Kidney (tissue), 22 donors: ENCODE measurements at places on chromosomes 4 and X. TPM values are rescaled to one million over a fixed set of nuclear protein-coding genes. Genes with fewer than 3 reads are reported as not detected.
A peak's percentile ranks its signal among the peaks of the same experiment; 100 is the strongest.

Gene NEIL3
- 0.35 TPM for total RNA-seq

Gene CT45A8
- total RNA-seq, result not detected

GRCh38 chr4:184313702-184314659 lies 96.3 kb upstream of the ENPP6 start:
- H3K4me1 ChIP-seq, result peaks cover 3% of the 10 kb centered on the region
- H3K27me3 ChIP-seq, result no peaks in the 10 kb centered on the region
- no peaks in the 10 kb centered on the region for H3K36me3 ChIP-seq
- H3K4me3 ChIP-seq, result no peak overlapping the region
- no peak for DNase-seq

DNA sequence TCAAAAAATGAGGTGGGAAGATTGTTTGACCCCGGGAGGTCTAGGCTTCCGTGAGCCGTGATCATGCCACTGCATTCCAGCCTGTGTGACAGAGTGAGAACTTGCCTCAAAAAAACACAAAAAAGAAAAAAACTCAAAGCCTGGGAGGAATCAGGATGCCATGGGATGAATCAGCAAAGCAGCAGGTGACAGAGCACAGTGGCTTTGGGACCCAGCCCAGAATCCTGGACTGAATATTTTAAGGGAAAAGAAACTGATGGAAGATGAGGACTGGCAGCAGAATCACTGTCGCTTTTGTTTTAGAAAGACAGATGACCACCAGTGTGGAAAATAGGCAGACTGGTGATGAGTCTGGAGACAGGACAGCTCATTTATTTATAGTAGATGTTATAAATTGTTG lies 16.6 kb downstream of the S100G start:
- no peak overlapping the region for H3K4me3 ChIP-seq
- H3K27ac ChIP-seq, result no peak overlapping the region
- no peaks in the 10 kb centered on the region for H3K36me3 ChIP-seq
- H3K4me1 ChIP-seq, result no peaks in the 10 kb centered on the region

GRCh38 chr4:117560329-117560728 lies 474.0 kb upstream of the NDST3 start:
- H3K4me1 ChIP-seq, result no peaks in the 10 kb centered on the region
- no peaks in the 10 kb centered on the region for H3K27me3 ChIP-seq
- H3K4me3 ChIP-seq, result no peak overlapping the region
- H3K27ac ChIP-seq, result no peak overlapping the region

DNA sequence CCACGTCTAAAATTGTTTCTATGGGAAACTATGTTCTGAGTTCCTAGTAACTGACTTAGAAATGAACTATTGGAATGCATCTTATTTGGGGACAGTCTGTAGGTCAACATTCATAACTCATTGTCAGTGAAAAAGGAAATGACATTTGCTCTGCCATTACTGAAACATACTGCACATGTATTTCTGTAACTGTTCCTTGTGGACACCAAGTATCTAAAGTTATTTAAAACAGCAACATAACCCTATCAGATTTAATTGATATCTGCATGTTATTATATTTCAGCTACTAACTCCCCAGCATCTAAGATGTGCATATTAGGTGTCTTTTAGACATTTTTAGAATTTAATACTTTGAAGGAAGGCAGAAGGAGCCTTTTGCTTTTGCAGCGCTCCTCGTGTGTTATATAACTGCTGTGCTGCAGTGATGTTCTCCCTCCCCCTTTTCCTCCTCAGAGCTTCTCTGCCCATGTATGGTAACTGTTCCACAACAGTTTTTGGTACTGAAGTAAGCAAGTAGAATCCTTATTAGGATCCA lies 37.2 kb upstream of the TMEM131L start:
- no peak overlapping the region for H3K4me3 ChIP-seq
- peak; percentile 85 for DNase-seq
- no peaks in the 10 kb centered on the region for H3K36me3 ChIP-seq

- no peaks in the 10 kb centered on the region for H3K27me3 ChIP-seq
- peak; percentile 29 for DNase-seq
- peak overlapping the region; percentile 20 for H3K4me3 ChIP-seq
- H3K27ac ChIP-seq, result no peak overlapping the region
These were observed 180.2 kb downstream of the PALLD start for GRCh38 chr4:168677063-168677462.

DNA sequence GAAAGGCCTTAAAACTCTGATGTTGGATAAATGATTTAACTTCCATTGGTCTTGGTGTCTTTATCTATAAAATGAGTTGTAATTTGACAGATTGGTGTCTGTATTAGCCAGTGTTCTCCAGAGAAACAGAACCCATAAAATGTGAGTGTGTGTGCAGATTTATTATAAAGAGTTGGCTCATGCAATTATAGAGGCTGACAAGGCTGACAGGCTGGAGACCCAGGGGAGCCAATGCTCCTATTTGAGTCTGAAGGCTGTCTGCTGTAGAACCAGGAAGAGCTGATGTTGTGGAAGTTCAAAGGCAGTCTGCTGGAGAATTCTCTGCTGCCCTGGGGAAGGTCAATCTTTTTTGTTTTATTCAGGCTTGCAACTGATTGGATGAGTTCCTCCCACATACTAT lies 131.7 kb downstream of the SLC4A4 start:
- H3K36me3 ChIP-seq, result no peaks in the 10 kb centered on the region
- no peaks in the 10 kb centered on the region for H3K27me3 ChIP-seq
- H3K27ac ChIP-seq, result no peak overlapping the region
- H3K4me3 ChIP-seq, result no peak overlapping the region
- no peaks in the 10 kb centered on the region for H3K4me1 ChIP-seq
- DNase-seq, result no peak

DNA sequence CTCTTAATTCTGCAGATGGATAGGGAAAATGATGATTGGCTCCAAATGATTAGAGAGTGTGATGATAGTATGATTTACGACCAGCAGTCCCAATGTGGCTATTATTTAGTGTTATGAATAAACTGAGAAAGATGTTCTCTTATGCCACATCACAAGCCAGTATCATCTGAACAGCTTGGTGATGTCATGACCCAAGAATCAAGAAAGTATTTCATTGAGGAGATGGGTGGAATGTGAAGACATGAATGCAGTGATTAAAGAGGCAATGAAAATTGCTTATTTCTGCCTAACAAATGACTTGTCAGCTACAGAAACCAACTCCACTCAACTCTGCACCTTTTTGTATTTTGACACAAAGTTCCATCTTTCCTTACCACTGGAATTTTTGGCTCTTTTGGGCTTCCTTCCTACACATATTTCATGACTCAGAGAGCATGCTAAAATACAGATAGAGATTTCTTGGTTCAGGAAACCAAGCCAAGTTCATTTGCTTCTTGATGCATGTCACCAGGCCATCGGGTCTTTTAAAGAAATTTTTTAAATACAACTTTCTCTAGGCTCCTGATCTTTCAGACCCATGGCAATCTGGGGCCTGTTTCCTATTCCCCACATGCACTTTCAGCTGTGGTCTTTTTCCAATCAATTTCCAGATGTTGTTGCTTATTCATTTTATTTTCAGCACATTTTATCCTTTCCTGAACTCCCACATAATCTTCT lies 174.2 kb downstream of the HHIP start:
- no peaks in the 10 kb centered on the region for H3K27me3 ChIP-seq
- H3K4me1 ChIP-seq, result no peaks in the 10 kb centered on the region
- no peak overlapping the region for H3K4me3 ChIP-seq
- no peak overlapping the region for H3K27ac ChIP-seq

- H3K4me3 ChIP-seq, result no peak overlapping the region
- no peak overlapping the region for H3K27ac ChIP-seq
- no peaks in the 10 kb centered on the region for H3K4me1 ChIP-seq
- DNase-seq, result no peak
- no peaks in the 10 kb centered on the region for H3K36me3 ChIP-seq
- no peaks in the 10 kb centered on the region for H3K27me3 ChIP-seq
These were observed 135.6 kb upstream of the CXXC4 start for GRCh38 chr4:104630272-104630671.

- peak overlapping the region; percentile 75 for H3K4me3 ChIP-seq
- peak; percentile 25 for DNase-seq
- H3K27ac ChIP-seq, result peak overlapping the region; percentile 73
- H3K27me3 ChIP-seq, result no peaks in the 10 kb centered on the region
These were observed 673 bp downstream of the PARM1 start for GRCh38 chr4:74933562-74934015.
